ENCODE measurements at places on chromosomes 7 and 10. TPM values are rescaled to one million over a fixed set of nuclear protein-coding genes. Genes with fewer than 3 reads are reported as not detected.
A peak's percentile ranks its signal among the peaks of the same experiment; 100 is the strongest.

GRCh38 chr10:119498889-119499676, 43.4 kb downstream of the RGS10 start:
- DNase-seq: peak; percentile 74

GRCh38 chr10:88097536-88097935, 234.1 kb downstream of the PTEN start:
- DNase-seq: no peak

GRCh38 chr7:75054744-75055143, 18.9 kb downstream of the RCC1L start:
- DNase-seq: no peak

DNA sequence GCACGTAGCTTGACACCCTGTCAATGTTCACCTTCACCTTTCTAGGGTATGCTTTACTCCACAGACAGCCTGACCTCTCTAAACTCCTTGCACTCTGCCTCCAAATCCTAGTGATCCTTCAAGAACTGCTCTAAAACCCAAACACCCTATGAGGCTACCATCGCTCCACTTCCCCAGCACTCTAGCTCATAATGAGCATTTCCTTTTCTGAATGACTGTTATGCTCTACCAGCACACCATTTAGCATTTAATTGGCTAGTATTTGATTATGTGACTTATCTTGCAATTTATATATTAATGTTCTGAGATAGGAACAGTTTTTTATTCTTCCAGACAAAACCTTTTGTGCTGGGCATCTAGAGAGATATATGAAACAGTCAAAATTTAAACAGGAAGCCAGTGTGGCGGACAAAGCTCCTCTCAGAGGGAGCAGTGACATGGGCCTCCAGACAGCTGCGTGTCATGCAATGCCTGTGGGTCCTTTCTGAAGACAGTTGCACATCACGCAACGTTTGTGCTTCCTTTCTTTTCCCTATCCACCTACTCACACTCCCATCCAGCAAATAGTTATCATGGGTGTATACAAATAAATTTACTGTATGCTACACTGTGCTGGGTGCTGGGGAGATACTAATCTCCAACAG, 86.3 kb downstream of the ALOX5 start:
- no peak for DNase-seq

DNA sequence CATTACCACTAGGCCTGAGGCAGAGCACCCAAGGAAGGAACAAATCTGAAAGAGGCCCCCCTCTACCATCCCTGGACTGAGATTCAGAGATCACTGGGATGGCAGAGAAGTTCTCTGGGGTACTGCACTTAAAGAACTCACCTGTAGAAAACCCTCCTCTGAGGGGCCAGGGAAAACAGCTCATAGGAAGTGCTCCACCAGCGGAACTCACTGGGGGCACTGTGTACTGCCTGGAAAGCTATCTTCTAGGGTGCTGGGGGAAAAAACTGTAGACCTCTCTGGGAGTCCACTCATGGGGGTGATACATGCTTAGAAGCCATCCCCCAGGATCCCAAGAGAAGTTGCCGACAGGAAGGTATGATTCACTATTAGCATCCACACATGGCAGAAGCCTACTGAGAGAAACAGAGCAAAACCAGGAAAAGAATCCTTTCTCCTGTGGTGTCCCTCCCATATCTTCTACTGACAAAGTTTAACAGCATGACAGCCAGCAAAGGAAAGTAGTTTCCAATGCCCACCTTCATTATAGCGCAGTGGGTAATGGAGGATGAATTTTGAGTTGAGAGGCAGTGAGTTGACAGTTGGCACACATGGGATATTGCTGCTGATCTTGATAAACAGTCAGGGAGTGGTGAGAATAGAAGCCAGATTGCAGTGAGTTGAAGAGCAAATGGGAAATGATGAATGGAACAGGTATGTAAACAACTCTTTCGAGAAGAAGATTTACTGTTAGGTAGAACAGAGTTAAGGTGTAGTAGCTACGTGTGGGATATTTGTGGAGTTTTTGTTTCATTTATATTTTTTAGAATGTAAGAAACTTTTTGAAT, 20.9 kb downstream of the ANKIB1 start:
- no peak for DNase-seq

GRCh38 chr7:844043-844442, 11.8 kb downstream of the SUN1 start:
- no peak for DNase-seq

- no peak for DNase-seq
These were observed 14.3 kb upstream of the LARP4B start for GRCh38 chr10:945778-946177.

The PRSS37 gene
- not detected for total RNA-seq

The RNF32 gene
- total RNA-seq: 0.43 TPM

The SPDYE11 gene
- total RNA-seq: not detected

Measured in activated CD8-positive, alpha-beta T cell treated with anti-CD3 and anti-CD28 coated beads for 36 hours (primary cell).